ENCODE measurements at places on chromosomes 6 and 20. TPM values are rescaled to one million over a fixed set of nuclear protein-coding genes. Genes with fewer than 3 reads are reported as not detected.

DNA sequence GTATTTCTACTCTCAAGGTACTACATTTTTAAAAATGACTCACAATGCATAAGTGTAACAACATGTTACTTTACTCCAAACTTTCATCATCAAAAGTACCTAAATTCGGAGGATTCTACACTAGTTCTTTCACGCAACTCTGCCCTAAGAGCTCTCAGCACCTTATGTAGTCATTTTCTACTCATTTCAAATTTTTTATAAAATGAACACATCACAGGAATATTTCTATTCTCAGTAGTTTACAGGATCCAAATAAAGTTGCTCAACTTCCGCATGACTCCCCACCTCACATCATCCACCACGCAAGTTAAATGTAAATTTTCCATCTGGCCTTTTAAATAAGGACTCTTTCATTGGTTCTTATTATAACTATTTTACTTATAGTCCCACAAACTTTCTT, 344.9 kb upstream of the MANEA start:
- no peak overlapping the region for H3K4me3 ChIP-seq
- H3K36me3 ChIP-seq, result no peaks in the 10 kb centered on the region
- H3K27ac ChIP-seq, result no peak overlapping the region
- no peaks in the 10 kb centered on the region for H3K27me3 ChIP-seq
- H3K4me1 ChIP-seq, result no peaks in the 10 kb centered on the region
- DNase-seq, result no peak

GRCh38 chr6:81362246-81362645, 390.2 kb downstream of the TENT5A start:
- H3K4me3 ChIP-seq, result no peak overlapping the region
- no peaks in the 10 kb centered on the region for H3K36me3 ChIP-seq
- H3K27me3 ChIP-seq, result no peaks in the 10 kb centered on the region
- no peaks in the 10 kb centered on the region for H3K4me1 ChIP-seq

DNA sequence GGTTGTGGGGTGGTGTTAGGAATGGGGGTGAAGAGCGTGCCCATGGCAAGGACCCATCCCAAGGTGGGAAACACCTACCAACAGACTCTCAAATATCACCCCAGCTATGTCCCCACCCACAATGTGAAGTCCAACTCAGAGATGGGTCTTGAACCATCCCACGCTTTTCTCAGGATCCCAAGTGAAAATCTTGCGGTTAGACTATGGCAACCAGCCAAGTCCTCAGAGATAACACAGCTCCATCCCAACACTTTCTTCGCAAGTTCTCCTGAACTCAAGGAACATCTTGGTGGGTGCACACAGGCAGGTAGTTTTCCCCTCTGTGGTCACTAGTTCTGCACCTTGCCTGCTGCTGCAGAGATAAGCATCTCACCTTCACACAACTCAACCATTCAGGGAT, 116.0 kb downstream of the CDC5L start:
- H3K36me3 ChIP-seq, result no peaks in the 10 kb centered on the region
- H3K27ac ChIP-seq, result peak overlapping the region; percentile 86
- H3K4me3 ChIP-seq, result no peak overlapping the region
- DNase-seq, result no peak
- H3K4me1 ChIP-seq, result peaks cover 22% of the 10 kb centered on the region

DNA sequence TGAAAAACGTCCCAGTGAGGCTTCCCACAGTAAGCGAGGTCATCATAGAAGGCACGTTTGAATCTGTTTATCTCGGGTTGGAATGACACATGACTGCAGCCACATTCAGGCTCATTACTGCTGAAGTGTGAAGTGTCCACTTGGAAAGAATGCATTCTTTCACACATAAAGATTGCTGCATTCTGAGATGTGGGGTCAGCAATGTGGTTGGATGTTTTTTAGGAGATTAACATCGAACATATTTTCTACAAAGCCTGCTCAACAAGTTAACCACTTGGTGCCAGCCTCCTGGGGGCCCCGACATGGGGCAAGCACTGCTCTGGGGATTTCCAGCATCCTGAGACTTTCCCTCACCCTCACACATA, 79.9 kb downstream of the BMP6 start:
- H3K36me3 ChIP-seq, result no peaks in the 10 kb centered on the region
- DNase-seq, result no peak
- H3K27ac ChIP-seq, result no peak overlapping the region
- no peak overlapping the region for H3K4me3 ChIP-seq

The KCNK16 gene
- not detected for total RNA-seq

The REM1 gene
- 1.0 TPM for total RNA-seq

Data from thyroid gland (tissue), 4 donors.